ENCODE measurements at places on chromosomes 1 and 21. TPM values are rescaled to one million over a fixed set of nuclear protein-coding genes. Genes with fewer than 3 reads are reported as not detected.
A peak's percentile ranks its signal among the peaks of the same experiment; 100 is the strongest.

DNA sequence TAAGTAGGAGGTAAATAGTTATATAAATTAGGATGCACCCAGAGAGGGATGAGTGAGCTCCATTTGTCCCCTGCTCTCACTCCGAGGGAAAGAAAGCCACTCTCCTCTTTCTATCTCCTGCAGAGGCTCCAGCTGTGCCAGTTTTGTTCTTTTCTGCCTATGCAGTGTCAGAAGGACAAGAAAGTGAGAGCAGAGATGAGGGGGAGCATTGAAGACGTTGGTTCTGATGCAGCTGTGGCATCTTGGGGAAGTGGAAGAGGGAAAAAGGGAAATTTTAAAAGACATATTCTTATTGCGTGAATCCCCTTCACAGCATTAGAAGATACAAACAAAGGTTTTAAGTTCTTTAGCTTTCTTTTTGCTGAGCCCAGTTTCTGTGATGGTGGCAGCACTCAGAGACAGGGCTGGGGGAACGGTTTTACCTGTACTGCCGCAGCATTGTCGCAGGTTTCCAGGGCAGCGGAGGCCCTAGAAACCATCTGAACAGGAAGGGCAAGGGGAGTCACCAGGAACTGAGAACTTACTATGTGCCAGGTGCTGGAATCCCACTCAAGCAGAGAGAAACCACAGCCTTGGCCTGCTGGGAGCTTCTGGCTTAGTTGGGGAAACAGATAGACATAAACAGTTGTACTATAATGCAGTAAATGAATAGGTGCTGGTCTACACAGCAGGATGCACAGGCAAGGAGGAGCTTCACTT, 44.9 kb upstream of the USP24 start:
- no peak overlapping the region for H3K4me3 ChIP-seq
- no peaks in the 10 kb centered on the region for H3K27me3 ChIP-seq
- H3K4me1 ChIP-seq = 0 out of 2 replicates have a peak, but pooled peaks cover 3% of the 10 kb centered on the region
- no peak for DNase-seq
- no peak overlapping the region for H3K27ac ChIP-seq

DNA sequence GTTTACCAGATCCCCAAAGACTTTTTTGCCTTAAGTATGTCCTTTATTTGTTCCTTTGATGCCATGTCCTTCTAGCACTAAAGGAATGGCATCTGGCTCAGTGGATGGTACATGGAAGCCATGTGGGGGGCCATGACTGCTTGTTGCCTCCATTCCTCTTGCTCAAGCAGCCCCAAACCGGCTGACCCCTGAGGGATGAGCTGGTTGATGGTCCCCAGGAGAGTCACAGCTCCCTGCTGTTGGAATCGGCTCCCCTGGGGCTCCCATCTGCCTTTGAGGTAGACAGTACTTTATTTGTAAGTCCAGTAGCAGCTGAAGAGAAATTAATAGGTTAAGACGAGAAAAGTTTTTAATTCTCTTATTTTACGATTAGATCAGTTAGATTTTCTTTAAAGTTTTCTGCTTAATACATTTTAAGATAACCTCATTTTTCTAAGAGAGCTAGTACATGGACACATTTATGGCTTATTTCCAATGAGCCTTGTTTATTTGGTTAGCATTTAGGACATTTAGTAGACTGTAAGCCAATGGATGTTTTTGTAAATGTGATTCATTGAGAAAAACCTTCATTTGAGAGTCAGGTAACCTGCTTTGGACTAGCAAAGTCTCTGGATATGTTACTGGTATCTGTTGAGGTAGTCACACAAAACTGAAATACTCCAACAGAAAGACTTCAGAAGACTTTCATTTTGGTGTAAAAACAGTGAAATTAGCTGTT, 88.2 kb downstream of the CAMTA1 start:
- H3K27ac ChIP-seq = no peak overlapping the region
- no peaks in the 10 kb centered on the region for H3K36me3 ChIP-seq
- H3K4me3 ChIP-seq = no peak overlapping the region

DNA sequence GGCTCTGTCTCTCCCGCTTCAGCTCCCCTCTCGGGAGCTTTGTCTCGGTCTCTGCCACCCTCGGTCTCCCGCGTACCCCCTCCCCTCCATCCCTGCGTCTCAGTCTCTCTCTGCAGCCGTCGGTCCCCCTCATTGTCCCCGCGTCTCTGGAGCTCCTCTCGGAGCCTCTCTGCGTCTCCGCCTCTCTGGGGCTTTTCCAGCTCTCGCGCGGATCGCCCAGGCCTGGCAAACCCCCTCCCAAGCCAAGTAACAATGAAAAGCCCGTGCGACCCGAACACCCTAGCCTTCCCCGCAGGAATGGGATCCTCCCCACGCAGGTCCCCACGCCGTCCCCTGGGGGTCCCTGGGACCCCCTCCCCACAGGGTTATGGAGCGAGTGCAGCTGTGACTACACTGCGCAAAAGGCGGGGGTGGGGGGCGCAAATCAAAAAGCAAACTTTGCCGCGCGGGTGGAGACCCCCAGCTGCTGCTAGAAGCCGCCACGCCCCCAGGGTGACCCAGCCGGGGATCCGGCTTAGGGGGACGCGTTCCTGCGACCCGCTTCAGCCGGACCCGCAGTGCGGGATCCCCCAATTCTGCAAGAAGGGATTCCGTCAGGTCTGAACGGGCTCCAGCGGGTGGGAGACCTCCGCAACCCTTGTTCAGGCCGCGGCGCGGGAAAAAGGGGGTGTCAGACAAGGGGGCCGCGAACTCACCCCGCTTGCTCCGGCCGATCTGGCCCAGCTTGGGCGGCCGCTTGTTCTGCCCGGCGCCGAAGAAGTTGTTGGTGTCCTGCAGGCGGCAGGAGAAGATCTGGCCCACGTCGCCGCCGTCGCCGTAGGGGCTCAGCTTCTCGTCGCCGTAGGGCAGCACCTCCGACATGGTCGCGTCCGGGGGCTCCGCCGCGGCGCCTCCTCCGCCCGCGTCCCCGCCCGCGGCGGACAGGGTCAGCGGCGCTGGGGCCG, 1.2 kb downstream of the CAMK2N1 start:
- H3K36me3 ChIP-seq = no peaks in the 10 kb centered on the region
- peak; percentile 55 for DNase-seq
- H3K27me3 ChIP-seq = no peaks in the 10 kb centered on the region
- peaks cover 25% of the 10 kb centered on the region for H3K4me1 ChIP-seq
- no peak overlapping the region for H3K27ac ChIP-seq

- no peaks in the 10 kb centered on the region for H3K4me1 ChIP-seq
- DNase-seq = no peak
- no peaks in the 10 kb centered on the region for H3K36me3 ChIP-seq
Measured at GRCh38 chr1:188669728-188670382, 1807.8 kb downstream of the BRINP3 start.

DNA sequence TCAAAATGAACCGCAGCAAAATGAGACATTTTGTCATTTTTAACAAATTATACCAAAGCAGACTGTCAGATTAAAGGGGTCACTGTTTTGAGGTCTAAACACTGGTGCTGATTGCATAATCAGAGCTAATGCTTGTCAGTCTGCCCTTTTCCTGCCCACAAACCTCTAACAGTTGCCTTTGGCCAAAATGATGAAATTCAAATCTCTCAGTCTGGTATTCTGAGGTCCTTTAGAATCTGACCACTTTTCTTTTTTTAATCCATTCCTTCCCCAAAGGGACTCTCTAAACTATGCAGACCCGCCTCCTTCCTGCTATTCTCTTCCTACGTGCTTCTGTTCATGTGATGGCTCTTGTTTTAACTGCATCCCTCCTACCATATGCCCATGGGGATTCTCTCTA, 145.2 kb upstream of the SPATA6 start:
- H3K27me3 ChIP-seq = 0 out of 2 replicates have a peak, but pooled peaks cover 5% of the 10 kb centered on the region
- DNase-seq = peak; percentile 32

DNA sequence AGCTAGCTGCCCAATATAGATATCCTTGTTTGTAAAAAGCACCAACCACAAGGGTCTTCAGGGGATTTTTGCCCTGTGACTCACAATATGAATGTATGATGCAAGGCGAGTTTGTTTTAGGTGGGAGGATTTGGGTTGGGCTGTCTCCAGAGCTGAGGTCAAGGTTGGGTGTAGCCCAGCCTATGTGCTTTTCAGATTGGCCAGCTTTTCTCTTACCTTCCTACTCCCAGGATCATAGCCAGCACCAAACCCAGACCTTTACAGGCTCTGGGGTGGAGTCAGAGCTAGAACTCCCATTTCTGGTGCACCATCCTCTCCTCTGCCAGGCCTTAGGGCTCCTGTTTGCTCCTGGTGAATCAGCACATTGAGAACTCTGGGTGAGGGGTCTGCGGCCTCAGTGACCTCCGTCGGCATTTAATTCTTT, 55.6 kb upstream of the GCLM start:
- H3K4me3 ChIP-seq = no peak overlapping the region
- H3K4me1 ChIP-seq = peaks cover 33% of the 10 kb centered on the region
- 0 out of 2 replicates have a peak overlapping the region, but pooled peaks have one; percentile 5 for H3K27ac ChIP-seq
- DNase-seq = peak; percentile 58

The MAP3K21 gene
- total RNA-seq = not detected

- no peak for DNase-seq
- no peaks in the 10 kb centered on the region for H3K36me3 ChIP-seq
- peaks cover 46% of the 10 kb centered on the region for H3K4me1 ChIP-seq
- H3K27ac ChIP-seq = peak overlapping the region; percentile 42
- no peak overlapping the region for H3K4me3 ChIP-seq
- no peaks in the 10 kb centered on the region for H3K27me3 ChIP-seq
Measured at GRCh38 chr1:173328961-173329360, 121.8 kb upstream of the TNFSF4 start.
